ENCODE measurements at places on chromosomes 1 and 21.

GRCh38 chr1:201324821-201325677, 41.7 kb downstream of the PKP1 start:
- no peak for DNase-seq

GRCh38 chr1:66576645-66577044, 42.7 kb downstream of the SGIP1 start:
- DNase-seq, result no peak

- no peak for DNase-seq
Observed at GRCh38 chr1:168485048-168485447, 58.7 kb downstream of the XCL2 start.

GRCh38 chr1:182484531-182485257, 34.7 kb downstream of the RGSL1 start:
- peak; percentile 44 for DNase-seq

GRCh38 chr1:228818928-228819630, 83.8 kb downstream of the RHOU start:
- no peak for DNase-seq

DNA sequence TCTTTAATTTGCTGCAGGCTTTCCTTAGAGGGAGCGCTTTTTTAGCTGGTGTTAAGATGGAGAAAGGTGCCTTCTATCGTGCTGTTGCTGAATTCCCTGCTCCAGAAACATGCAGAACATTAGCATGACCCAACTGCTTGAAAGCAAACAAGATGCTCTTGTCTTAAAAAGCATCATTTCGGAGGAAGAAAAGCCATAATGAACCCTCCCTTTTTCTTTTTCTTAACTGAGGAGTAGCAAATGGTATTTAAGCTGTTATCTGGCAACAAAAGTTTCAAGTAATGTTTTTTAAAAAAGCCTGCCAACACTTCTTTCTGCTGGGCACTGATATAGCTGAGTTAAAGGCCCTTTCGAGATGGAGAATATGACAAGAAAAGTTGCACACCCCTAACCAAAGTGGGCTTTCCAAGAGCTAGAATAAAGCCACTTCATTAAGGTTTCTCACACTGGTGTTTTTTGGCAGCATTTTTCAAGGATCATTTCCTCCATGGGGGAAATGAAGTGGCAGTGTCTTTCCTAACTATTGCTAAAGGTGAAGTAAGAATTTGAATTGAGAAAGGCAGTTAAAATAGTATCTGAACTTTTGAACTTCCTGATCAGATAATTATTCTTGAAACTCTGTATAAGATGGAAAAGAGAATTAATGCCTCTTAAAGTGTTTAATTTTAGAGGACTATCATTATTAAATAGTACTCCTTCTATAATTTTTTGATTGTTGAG, 38.8 kb downstream of the ST6GALNAC5 start:
- DNase-seq, result no peak

- DNase-seq, result no peak
Observed at GRCh38 chr21:15022608-15023261, 42.1 kb downstream of the NRIP1 start.

GRCh38 chr1:92516574-92516973, 29.8 kb upstream of the GFI1 start:
- no peak for DNase-seq

GRCh38 chr21:34933609-34934335, 115.3 kb downstream of the RUNX1 start:
- no peak for DNase-seq

DNA sequence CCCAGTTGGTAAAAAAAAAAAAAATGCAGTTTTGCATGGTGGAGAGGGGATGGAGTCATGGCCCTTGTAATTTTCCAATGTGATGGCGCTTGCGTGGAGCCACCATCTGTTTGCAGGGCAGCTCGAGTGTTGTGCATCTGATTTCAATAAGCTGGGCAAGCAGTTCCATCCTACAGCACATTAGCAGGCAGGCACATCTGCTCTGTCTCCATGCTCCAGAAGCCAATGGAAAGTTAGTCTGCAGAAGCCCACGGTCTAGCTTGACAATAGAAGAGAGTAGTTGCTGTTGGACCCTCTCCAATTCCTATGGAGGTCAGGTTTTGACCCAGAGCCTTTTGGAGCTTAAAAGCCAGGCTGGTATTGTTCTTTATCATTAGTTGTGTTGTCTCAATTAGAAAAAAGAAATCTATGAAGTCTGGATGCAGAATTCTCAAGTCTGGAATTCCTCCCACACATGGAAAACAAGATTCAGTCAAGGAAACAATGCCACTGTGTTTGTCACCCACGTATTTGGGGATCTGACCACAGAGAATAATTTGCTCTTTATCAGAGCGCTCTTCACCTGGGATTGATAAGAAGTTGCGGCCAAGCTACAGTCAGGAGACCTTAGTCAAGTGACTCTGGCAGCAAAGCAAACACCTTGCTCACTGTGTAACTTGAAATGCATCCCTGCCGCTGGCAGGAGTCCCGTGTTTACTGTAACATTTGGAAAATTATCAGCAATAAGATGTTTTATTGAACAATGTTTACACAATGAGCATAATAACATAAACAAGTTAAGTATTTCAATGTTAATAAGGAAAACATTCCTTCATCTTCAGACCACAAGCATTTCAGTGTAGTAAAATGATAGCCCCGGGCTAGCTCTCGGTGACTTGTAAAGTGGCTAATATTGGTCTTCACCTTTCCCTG, 20.7 kb downstream of the NGF start:
- DNase-seq, result no peak

GRCh38 chr1:205074513-205074912, 9.7 kb downstream of the TMEM81 start:
- DNase-seq, result no peak

DNA sequence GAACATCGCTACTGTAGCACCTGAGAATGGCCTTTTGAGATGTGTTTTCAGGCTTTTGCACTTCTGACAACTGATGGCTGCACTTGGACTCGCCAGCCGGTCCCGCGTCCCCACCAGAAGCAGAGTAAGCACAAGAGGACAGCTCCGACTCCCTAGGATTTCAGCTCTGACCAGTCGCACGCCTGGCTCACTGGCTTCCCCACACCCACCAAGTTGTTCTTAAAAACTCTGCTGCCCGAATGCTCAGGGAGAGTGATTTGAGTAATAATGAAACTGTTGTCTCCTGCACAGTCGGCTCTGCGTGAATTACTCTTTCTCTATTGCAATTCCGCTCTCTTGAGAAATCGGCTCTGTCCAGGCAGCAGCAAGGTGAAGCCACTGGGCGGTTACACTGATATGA, 40.2 kb upstream of the NLRP3 start:
- DNase-seq, result no peak

- no peak for DNase-seq
Observed at GRCh38 chr1:53469373-53469772, 10.2 kb downstream of the DMRTB1 start.

GRCh38 chr1:3471356-3472087, 17.1 kb downstream of the ARHGEF16 start:
- DNase-seq, result no peak

GRCh38 chr1:14961661-14962267, 191.8 kb upstream of the TMEM51 start:
- no peak for DNase-seq

DNA sequence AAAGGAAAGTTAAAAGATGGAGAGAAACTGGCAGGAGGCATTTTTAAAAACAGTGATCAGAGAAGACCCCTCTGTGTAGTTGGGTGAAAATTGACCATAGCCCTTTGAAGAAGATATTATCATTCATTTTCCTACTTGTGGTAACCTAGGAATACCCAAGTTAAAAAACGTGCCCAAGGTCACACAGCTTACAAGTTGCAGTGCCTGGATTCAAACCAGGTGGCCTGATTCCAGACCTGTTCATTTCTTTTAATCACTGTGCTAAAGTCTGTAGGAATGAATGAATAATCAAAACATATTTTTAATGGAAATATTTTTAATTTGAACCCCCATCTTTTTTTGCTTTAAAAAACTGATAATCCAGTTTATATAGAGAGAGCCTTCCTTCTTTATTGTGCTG, 35.6 kb downstream of the MARK1 start:
- DNase-seq, result no peak

DNA sequence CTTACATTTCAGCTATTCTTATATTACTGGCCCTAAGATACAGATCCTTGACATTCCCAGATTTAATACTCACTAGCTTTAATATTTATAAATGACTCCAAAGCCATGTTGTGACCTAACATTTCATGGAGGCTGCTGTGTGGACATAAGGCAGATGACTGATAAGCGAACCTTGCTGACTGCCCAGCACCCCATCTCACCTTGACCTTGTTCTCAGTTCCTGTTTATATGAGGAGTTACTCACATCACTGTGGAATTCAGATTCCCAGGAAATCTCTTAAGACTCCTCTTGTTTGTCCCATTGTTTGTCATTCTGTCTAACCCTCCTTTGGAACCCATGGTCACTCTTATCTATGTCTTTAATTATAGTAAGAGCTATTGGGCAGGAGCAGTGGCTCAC, 21.9 kb downstream of the RAB3B start:
- no peak for DNase-seq

- no peak for DNase-seq
Observed at GRCh38 chr1:94926126-94926914, 590 bp downstream of the CNN3 start.

DNA sequence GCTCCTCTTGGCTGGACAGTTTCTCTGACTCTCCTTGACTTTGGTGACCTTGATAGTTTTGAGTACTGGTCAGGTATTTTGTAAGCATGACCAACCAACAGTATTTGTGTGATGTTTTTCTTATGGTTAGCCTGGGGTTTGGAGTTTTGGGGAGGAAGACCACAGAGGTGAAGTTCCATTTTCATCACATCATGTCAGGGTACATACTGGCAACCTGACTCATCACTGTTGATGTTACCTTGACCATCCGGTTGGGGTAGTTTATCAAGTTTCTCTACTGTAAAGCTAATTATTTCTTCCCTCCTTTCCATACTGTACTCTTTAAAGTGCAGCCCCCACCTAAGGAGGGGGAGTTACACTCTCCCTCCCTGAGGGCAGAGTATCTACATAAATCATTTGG, 13.4 kb downstream of the OSCP1 start:
- no peak for DNase-seq

- no peak for DNase-seq
Observed at GRCh38 chr1:156577550-156577949, 2.0 kb upstream of the TTC24 start.

DNA sequence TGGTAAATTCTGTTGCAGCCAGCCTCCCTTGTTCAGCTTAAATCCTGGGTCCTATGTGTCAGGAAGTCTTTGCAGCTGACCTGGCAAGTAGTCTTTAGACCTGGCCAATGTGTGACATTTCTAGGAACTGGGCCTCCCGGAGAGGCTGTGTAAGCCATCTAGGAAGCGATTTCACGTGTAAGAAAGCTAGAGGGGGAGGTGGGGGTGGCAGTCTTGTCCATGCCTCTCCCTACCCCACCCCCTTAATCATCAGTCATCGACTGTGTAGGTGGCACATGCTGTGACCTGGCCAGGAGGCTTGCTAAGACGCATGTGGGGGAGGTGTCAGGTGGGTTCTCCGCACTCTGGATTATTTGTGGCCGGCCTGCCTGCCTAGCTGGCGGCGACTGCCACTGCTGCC, 8.4 kb downstream of the C1orf226 start:
- DNase-seq, result no peak

DNA sequence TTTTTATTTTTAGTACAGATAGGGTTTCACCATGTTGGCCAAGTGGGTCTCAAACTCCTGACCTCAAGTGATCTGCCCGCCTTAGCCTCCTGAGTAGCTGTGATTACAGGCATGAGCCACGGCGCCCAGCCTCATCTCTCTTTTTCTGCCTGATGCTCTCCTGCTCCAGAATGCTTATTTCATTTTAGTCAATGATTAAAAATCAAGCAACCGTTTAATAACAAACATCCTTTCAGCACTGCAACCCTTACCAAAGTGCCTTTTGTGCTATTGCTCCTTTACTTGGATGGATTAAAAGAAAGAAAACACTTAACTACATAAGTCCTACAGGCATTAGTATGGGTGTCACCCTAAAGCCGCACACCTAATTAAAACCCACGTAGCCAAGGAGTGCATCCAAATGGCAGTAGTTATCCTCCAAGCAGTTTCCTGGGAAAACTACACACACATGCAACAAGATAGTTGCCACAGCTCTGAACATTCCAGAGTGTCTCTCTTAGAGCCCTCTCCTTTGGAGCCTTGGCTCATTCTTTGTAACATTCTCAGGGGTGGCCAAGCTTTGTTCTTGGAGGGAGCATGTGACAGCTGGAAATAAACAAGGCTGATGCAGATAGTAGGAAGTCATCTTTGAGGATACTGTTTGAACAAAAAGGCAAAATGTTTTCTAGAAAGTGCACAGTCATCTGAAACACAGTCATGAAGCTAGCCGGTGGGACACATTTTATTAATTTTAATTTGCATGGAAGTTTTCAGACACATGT, 51.2 kb downstream of the KCNJ15 start:
- no peak for DNase-seq

GRCh38 chr1:181169281-181169865, 80.9 kb downstream of the IER5 start:
- DNase-seq, result no peak

- no peak for DNase-seq
Observed at GRCh38 chr21:31220575-31220974, 123.5 kb downstream of the TIAM1 start.

DNA sequence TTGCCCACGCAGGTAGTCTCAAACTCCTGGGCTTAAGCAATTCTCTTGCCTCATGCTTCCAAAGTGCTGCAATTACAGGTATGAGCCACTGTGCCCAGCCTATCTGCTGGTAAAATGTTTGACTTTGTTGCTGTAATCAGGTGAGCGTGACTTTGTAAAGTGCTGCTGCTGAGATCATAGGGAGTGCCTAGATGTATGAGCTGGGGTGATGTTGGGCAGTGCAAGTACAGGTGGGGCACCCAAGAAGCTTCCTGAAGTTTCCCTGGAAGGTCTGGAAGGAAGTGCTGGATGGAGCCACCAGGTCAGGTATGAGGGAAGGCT, 43.1 kb downstream of the KIF21B start:
- no peak for DNase-seq

DNA sequence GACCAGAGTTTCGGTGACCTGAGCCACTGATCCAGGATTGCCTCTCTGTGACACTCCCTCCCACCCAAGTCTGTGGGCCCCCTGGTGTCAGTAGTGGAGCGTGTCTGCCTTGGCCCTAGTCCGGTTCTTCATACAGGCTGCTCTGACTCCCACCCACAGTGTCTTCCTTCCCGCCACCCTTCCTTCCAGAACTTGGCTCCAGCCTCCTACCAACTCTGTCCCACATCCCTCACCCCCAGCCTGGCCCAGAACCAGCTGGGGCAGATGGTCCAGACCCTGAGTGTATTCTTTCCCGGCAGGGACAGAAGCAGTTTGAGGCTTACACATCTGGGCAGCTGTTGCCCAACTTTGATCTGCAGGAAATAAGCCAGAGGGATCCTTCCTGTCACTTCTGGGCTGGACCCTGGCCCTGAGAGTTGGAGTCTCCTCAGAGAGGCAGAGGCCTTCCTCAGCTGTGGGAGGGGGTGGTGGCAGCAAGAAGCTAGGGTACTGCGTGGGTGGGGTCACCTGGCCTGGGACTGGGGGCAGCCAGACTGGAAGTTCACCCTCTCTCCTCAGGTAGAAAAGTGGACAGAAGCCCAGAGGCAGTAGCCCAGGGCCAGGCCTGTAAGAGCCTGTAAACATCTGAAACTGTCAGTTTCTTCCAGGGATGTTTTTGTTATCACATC, 43.1 kb upstream of the EPS8L3 start:
- DNase-seq, result no peak

All from NK-92 treated with Interleukin-12 subunit alpha and Interleukin-12 subunit beta, amount 100 ng/mL, for 24 hours (cell line).